ENCODE measurements at places on chromosomes 7 and 10. TPM values are rescaled to one million over a fixed set of nuclear protein-coding genes. Genes with fewer than 3 reads are reported as not detected.

DNA sequence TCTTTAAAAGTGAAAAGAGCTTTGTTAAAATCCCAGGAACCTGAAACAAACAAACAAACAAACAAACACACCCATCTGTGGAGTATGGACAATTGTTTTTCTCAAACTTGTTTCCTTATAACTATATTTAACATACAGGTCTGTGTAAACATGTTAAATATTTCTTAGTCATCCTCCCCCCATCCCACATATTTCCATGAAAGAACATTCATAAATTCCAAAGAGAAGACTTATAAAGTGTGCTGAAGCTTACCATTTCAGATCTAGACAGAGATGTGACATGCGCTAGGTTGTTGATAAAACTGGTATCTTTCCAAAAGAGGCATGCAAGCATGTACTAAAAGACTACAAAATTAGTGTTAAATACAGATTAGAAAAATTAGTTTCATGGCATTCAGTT lies 6.5 kb downstream of the FKBP14 start:
- no peak for DNase-seq

DNA sequence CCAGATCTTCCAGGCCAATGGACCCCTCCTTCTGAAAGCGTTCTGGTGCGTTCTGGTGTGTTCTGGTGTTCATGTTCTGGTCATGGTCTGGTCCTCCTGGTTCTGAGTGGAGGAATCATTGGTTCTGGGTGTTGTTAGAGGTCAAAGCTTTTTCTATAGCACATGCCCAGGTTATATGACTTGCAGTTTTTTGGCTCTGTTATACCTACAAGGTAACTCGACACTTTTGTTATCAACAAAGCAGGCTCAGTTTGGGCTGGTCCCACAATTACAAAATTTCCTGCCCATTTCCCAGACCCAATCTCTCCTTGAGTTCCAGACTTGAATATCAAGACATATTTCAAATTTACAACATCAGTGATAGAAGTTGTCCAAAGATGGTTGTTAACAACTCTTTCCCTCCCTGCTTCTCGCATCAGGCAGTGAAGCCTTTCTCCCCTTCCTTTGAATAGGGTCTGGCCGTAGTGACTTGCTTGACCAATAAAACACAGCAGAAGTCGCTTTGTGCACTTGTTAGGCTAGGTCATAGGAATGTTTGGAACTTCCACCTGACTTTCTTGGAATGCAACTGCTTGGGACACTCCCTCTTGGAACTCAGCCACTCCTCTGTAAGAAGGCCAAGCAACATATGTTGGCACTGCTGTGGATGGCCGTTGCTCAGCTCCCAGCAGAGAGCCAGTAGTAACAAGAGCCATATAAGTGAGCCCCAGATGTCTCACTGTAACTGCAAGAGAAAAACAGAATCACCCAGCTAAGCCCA lies 83.1 kb upstream of the STEAP1B start:
- DNase-seq: peak; percentile 49

- DNase-seq: no peak
These were observed 14.1 kb downstream of the PDZD8 start for GRCh38 chr10:117360994-117361667.

DNA sequence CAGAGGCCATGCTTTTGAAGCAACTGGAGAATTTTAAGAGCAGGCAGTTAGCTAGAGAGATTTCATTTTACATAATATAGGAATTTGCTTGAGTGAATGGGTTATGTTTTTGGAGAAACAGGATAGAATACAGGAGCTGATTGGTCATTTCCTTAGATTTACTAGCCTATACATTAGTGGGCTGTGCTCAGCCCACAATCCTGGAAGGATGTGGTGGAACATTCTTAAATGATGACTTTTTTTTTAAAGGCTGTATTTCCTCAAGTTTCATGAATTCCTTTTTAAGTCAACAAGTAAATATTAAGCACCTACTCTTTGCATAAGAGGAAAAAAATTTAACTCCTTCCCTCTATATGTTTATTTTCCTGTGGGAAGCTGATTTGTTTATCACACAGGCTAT lies 314.4 kb upstream of the BMPER start:
- DNase-seq: no peak

DNA sequence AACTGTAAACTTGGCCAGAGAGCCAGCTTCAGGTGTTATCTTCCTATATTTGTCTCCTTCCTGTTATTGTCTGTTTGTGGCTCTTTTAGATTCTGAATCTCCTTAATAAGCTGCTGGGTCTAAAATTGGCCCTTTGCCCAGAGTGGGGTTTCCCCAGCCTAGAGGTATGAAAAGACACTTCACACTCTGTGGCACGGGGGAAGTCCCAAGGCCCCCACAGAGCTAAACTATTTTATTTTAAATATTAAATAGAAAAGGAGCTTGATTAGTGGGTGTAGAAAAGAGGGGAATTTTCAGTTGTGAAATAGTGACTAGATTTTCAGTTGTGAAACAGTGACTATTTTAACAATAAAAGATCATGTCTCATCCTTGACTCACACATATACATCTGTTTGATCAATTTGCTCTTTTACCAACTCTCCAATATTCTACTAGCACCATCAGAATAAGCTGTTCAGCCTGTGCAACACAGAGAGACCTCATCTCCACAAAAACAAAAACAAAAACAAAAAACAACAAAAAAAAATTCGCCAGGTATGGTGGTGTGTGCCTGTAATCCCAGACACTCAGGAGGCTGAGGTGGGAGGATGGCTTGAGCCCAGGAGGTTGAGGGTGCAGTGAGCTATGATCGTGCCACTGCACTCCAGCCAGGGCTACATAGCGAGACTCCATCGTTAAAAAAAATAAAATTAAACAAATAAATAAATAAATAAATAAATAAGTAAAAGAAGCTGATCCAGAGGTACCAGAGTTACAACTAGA lies 24.9 kb upstream of the ADO start:
- DNase-seq: no peak

DNA sequence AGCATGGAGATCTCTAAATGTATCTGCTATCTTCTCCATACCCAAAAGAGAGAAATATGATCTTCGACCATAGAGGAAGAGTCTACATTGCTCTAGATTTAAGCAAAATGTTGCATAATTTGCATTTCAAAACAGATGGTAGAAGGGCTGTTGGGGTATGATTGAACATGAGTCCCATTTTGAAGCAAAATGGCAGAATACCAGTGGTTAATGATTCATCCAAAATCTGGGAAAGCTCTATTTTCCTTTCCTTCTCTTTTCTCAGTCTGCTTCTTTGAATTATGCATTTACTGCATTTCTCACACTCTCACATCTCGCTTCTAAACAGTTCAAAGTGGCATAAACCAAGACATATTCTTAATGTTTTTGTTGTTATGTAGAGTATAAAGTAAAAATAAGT lies 178.5 kb downstream of the MACC1 start:
- DNase-seq: no peak

DNA sequence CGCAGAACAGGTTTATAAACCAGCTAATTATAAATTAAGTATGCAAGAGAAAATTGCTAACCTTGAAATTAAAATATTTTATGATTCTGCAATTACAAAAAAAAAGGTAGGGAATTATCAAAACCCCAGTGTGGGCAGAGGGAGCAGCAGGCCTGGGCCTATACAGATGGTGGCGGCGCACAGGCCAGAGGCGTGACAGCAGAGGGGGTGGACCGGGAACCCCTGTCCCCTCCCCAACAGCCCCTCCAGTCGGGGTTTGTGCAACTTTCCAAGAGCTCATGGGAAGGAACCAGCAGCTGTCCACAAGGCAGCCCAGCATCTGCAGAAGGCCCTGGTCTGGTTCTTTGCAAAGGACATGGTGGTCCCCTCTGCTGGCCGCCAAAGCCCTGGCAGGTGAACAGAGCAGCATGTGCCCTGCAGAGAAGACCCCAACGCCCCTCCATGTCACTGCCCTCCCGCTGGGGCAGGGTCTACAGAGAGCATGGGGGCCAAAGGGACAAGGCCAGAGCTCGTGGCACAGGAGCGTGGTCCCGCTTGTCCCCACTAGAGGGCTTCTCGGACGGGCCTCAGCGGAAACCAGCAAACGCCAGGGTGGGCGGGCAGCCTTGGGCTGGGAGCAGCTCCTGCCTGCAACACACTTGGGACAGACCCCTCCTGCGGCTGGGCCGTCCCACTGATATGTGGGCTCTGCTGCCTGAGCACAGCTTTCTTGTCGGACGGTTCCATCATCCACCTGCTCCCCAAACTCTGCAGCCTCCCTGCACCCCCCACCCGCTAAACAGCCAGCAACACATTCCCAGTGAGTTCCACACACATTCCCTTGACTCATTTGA lies 75.1 kb downstream of the EBF3 start:
- peak; percentile 50 for DNase-seq

GRCh38 chr10:76640806-76641205 lies 996.8 kb downstream of the KCNMA1 start:
- no peak for DNase-seq

THNSL1 gene
- total RNA-seq: 3.3 TPM

C10orf67 gene
- not detected for total RNA-seq

- peak; percentile 68 for DNase-seq
These were observed 32.4 kb downstream of the UNC5B start for GRCh38 chr10:71244431-71245419.

MKX gene
- total RNA-seq: not detected

FOXI2 gene
- total RNA-seq: not detected

- no peak for DNase-seq
These were observed 29.1 kb downstream of the ERCC6 start for GRCh38 chr10:49509771-49510303.

- no peak for DNase-seq
These were observed 194.0 kb downstream of the CFTR start for GRCh38 chr7:117673839-117674238.

DNA sequence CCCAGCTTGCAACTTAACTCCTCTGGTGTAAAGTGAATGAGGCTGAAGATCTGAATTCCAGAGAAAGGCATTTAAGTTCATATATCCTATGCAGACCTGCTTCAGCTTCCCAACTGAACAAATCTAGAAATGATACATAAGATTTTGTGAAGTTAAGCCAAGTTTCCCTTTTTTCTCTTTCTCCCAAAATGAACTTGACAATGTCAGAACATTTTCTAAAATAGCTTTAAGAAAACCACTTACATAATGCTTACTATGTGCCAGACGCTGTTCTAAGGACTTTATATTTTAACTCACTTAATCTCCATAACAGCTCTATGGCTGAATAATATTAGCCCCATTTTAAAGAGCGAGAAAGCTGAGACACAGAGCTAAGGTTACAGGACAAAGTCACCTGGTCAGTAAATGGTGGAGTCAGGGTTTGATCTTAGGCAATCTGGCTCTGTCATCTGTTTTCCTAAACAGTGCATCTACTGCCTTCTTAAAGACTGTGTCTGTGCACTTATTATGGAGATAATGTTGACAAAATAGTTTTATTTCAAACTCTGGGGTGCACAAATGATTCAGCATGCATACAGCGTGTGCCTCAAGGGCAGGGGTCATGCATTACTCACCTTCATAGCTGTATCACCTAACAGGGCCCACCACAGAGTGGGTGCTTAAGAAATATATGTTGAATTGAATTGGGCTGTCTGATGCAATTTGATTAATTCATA lies 66.8 kb downstream of the RHOBTB1 start:
- no peak for DNase-seq

- DNase-seq: no peak
These were observed 5.1 kb upstream of the ZNF503 start for GRCh38 chr10:75406462-75407223.

- no peak for DNase-seq
These were observed 190.3 kb downstream of the TCF7L2 start for GRCh38 chr10:113140143-113141011.

GRCh38 chr10:32600317-32600716 lies 154.4 kb downstream of the CCDC7 start:
- no peak for DNase-seq

- DNase-seq: peak; percentile 25
These were observed 124.7 kb downstream of the WDR37 start for GRCh38 chr10:1180836-1181235.

DNA sequence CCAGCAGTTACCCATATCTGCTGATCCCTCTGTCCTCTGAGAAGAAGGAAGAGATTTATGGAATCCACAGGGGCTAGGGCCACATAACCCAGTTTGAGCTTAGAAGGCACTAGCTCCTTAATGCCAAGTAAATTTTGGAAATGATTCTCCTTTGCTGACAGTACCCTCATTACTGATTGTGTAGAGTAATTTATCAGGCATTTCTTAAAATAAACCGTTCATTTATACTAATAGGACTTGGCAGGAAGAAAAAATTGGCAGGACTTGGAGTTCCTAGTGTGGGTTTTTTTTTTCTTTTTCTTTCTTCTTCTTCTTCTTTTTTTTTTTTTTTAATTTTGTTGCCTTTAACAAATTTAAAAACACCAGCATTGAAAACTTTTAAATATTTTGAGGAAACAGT lies 645.7 kb downstream of the SUGCT start:
- no peak for DNase-seq

DNA sequence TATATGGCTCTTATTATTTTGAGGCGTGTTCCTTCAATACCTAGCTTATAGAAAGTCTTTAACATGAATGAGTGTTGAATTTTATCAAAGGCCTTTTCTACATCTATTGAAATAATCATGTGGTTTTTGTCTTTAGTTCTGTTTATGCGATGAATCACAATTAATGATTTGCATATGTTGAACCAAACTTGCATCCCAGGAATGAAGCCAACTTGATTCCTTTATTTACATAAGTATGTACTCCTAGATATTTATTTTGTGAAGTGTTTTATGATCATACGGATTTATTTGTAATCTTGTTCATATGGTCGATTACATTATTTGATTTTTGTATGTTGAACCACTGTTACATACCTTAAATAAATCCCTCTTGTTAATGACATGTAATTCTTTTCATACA lies 244.3 kb upstream of the KCND2 start:
- no peak for DNase-seq

DNA sequence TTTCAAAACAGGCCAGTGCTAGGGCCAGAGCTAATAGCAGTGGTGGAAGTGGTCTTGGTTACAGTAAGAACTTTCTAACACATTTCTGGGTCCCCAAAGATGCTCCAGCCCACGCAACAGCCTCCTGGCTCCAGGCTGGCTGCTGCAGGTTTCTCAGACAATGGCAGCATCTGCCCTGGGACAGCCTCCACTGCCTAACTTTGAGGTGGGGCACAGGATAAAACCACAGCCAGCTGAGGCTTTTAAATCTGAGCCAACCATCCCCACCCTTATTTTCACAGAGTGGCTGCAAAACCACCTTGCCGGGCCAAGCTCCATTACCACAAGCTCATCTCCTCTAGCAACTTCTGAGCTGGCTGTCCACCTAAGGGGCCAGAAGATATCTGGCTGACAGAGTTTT lies 84.8 kb downstream of the FAM53B start:
- no peak for DNase-seq

PDE1C gene
- total RNA-seq: 15.7 TPM

DNA sequence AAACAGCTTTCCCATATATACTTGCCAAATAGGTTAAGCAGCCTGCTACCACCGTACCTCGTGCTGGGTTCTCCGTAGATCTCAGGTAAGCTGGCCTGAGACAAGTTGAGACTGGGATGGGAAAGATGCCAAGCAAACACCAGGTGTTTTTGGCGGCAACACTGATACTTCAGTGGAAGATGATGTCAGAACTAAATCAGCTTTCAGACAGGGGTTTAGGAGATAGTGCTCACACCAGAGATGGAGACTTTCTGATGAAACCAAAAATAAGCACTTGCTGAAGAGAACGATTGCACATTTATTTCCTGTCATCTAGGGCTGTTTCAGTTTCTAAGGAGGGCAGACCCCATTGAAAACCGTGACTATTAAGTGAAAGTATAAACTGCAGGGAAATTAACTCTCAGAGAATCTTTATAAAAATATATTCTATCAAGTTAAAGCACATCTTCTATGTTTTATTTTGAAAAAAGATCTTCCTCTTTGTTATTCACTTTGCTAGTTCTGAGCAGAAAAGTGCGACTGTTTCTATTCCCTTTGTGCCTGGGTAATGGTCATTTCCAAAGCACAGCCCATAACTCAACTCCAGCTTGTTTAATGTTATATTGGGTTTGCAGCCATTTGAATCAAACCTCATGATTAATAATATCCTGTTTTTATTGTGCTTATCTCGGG lies 149.9 kb downstream of the CPED1 start:
- no peak for DNase-seq

Measured in Peyer's patch (tissue), 4 donors.